ENCODE measurements at places on chromosomes 5 and 9. TPM values are rescaled to one million over a fixed set of nuclear protein-coding genes. Genes with fewer than 3 reads are reported as not detected.

SPATA31A3 gene
- total RNA-seq, result not detected

CATSPER3 gene
- 0.39 TPM for total RNA-seq

PFN3 gene
- not detected for total RNA-seq

ZNF367 gene
- 40.9 TPM for total RNA-seq

All from activated naive CD8-positive, alpha-beta T cell treated with anti-CD3 and anti-CD28 coated beads for 36 hours (primary cell).